Activated CD4-positive, CD25-positive, alpha-beta regulatory T cell (primary cell): ENCODE measurements at places on chromosomes 7 and 10.

DNA sequence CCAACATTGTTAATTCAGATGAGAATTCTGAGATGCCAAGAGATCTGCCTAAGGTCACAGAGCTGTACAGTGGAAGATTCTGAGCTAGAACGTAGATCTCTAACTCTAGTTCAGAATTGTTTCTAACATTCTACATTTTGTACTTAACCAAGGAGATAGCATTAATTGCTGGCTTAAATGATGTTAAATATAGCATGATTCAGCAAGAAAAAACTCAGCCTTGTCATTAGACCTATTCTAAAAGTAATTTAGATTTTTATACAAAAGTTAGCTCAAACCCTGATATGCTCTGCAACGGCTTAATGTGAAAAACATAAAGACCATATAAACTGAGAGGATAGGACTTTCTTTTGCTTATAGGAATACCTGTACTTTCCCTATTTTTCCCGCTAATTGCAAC is 3.4 kb upstream of the CCDC71L start:
- DNase-seq = no peak

DNA sequence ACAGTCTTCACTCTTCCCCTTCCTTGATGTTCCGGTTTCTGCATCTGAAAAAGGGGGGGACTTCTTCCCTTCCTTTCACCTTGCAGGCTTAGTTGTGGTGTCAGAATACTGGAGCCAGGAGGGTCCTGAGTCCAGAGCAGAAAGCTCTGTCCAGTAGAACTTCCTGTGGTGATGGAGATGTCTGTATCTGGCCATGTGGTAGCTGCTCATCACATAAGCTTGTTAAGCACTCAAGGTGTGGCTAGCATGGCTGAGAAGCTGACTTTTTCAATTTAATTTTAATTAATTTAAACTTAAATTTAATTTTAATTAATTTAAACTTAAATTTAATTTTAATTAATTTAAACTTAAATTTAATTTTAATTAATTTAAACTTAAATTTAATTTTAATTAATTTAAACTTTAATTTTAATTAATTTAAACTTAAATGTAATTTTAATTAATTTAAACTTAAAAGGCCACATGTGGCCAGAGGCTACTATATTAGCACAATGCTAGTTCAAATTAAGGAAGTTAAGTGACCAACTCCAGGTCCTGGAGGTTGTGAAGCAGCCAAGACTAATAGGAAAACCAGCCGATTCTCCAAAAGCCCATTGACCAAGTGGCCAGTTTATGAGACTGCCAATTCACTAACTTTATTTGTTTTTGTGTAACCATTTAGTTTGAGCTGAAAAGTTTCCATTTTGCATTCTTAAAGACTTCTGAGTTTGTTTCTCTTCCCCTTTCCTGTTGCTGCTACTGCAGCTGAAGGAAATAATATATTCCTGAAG is 16.3 kb downstream of the MSRB2 start:
- DNase-seq = no peak

GRCh38 chr7:25803117-25803887 is 348.7 kb upstream of the NFE2L3 start:
- no peak for DNase-seq

DNA sequence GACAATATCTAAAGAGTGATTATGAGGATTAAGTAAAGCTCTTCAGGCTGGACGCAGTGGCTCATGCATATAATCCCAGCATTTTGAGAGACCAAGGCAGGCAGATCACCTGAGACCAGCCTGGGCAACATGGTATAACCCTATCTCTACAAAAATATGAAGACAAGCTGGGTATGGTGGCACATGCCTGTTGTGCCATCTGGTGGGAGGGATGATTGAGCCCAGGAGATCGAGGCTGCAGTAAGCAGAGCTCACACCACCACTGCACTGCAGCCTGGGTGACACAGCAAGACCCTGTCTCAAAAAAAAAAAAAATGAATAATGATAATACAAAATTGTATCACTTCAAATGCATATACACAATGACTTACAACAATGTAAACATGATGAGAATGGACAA is 195.6 kb upstream of the AUTS2 start:
- no peak for DNase-seq

GRCh38 chr7:81469153-81469868 is 300.5 kb downstream of the HGF start:
- no peak for DNase-seq

GRCh38 chr7:118452128-118452527 is 227.6 kb downstream of the ANKRD7 start:
- DNase-seq = no peak

DNA sequence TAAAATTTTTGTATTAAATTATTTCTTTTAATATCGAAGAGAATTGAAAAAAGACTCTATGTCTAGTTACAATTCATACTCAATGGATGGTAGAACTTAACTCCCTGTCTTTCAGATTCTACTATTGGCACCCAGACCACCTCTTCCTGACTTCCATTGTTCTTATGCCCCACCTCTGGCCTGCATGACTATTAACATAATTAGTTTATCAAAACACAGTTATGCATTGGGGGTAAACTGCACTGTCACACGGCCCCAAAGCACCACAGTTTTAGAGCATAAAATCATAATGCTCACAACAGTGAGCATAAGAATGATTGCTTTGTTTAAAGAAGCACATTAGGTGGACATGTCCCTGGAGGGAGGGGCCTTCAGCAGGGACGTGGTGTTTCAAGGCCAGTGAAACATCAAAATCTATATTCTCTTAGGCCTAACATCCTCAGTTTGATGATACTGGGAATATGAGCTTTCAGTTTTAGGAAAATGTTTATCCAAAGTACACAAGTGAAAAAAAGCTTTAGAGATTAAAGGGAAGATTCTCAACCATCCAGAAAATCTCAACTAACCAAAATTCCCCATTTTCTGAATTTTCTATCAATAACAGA is 79.8 kb downstream of the NRP1 start:
- DNase-seq = no peak

DNA sequence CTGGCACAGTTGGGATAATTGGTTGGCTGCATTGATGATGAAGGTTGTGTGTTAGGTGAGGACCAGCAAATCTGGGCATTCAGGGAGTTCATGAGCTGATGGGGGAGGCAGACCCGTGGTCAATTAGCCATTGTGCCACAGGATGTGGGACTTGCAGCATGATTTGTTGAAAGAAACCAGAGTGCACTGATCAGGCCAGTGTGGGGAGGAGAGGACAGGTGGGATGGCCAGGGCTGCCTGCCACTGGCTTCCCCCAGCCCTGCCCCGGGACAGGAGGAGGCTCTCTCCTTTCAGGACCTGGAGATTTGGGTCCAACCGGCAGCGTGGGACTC is 4.3 kb downstream of the CLIP2 start:
- no peak for DNase-seq

GRCh38 chr7:8114175-8114574 is 145.6 kb downstream of the GLCCI1 start:
- no peak for DNase-seq
